ENCODE measurements at places on chromosomes 7 and 10. TPM values are rescaled to one million over a fixed set of nuclear protein-coding genes. Genes with fewer than 3 reads are reported as not detected.

SEMA3D gene
- not detected for total RNA-seq

CRHR2 gene
- not detected for total RNA-seq

CALCR gene
- total RNA-seq = not detected

JAKMIP3 gene
- 0.09 TPM for total RNA-seq

HHEX gene
- not detected for total RNA-seq

CAV1 gene
- total RNA-seq = 2.3 TPM

HOXA2 gene
- total RNA-seq = not detected

LIPM gene
- not detected for total RNA-seq

CUEDC2 gene
- total RNA-seq = 62.4 TPM

PRXL2A gene
- 8.3 TPM for total RNA-seq

ZNF853 gene
- total RNA-seq = 4.5 TPM

LIPJ gene
- 0.16 TPM for total RNA-seq

MXI1 gene
- total RNA-seq = 8.6 TPM

CREB5 gene
- total RNA-seq = not detected

ASB4 gene
- total RNA-seq = not detected

ZNF777 gene
- 21.9 TPM for total RNA-seq

ITGA8 gene
- not detected for total RNA-seq

OR13A1 gene
- not detected for total RNA-seq

HKDC1 gene
- 0.15 TPM for total RNA-seq

GFRA1 gene
- total RNA-seq = not detected

UBE2D1 gene
- 16.5 TPM for total RNA-seq

ZNF467 gene
- total RNA-seq = 0.24 TPM

DPP6 gene
- total RNA-seq = not detected

MGAM2 gene
- total RNA-seq = not detected

EXOC4 gene
- total RNA-seq = 53.2 TPM

OR2A42 gene
- total RNA-seq = not detected

TMEM176A gene
- 0.26 TPM for total RNA-seq

ANXA8L1 gene
- total RNA-seq = not detected
